NCI-H82 (cell line): ENCODE measurements at places on chromosomes 6 and 20.

DNA sequence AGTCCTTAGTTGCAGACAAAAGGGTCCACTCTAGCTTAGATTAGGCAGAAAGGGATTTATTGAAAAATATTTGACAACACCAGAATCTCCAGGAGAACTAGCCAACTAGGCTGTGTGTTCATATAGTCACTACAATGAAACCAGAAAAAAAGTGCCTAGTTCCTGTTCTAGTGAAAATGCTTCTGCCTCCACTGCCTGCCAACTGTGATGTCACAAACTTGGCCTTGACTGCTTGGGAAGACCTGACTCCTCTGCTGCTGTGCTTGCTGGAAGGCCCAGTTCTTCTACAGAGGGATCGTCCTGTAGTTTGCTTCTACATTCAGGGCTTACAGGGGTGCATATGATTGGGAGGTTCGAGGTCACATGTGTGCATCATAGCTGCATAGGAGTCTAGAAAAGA is 40.3 kb upstream of the XRN2 start:
- no peak for DNase-seq

DNA sequence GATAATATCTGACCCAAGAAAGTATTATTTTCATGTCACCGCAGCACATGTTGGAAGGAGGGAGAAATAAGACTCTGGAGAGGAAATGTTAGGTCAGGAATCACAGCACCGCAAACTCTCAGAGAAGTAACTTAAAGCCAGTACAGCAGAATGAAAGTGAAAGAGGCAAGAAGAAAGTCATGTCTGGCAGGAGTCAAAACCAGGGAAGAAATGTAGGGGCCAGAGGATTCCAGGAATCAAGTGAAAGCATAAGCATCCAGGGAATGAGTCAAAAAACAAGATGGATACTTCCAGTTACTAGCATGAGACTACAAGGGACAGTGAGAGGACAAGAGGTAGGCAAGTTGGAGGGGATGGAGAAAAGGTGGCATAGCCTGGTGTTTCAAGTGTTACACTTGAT is 80.4 kb downstream of the AK9 start:
- no peak for DNase-seq

DNA sequence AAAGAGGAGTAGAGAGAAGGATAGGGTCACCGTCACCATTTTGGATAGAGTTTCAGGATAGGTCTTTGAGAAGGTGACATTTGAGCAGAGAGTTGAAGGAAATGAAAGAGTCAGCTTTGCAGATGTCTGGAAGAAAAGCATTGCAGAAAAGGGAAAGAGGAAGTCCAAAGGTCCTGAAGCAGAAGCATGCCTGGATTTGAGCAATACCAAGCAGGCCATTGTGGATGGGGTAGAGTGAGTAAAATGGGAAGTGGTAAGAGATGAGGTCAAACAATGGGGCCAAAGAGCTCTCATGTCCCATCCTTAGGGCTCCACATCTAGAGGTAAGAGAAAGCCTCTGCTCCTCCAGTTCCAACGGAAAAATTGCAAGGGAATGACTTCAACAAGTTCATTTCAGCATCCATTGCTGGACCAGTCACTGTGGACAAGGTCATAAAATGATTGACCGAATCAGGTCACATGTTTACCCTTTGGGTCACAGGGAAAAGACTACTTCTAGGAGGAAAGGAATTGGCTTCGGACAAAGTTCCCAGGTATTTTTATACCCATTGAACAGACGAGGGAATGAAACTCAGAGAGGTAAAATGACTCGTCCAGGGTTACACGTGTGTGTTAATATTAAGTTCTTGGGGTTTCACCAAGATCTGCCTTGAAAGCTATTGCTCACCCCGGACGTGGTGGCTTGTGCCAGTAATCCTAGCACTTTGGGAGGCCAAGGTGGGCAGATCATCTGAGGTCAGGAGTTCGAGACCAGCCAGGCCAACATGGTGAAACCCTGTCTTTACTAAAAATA is 6.6 kb upstream of the SAMHD1 start:
- DNase-seq: no peak

DNA sequence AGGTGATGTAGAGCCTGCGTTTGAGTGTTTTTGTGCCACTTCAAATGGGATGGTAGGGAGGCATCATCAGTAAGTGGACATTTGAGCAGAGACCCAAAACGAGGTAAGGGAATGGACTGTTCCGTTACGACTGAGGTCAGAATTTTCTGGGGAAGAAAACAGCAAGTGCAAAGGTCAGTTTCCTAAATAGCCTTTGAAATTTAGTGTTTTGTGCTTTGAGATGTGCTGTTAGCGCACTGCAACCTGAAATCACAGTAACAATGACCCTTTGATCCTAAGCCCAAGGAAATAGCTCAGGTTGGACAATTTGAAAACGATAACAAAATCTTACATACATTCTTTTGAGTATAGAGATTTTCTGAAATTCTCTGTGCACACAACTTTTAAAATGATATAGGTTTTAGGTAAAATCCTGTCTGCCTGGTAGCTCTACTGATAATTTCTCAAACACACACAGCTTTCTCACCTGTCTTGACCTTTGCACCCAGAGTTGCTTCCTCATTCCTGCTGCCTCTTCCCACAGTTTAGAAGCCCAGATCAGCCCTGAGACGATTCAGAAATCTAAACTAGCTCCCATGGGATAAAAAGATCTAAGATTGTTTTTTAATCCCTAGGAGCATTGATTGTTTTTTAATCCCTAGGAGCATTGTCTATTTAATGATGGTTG is 22.1 kb downstream of the DCBLD1 start:
- DNase-seq: peak; percentile 11

DNA sequence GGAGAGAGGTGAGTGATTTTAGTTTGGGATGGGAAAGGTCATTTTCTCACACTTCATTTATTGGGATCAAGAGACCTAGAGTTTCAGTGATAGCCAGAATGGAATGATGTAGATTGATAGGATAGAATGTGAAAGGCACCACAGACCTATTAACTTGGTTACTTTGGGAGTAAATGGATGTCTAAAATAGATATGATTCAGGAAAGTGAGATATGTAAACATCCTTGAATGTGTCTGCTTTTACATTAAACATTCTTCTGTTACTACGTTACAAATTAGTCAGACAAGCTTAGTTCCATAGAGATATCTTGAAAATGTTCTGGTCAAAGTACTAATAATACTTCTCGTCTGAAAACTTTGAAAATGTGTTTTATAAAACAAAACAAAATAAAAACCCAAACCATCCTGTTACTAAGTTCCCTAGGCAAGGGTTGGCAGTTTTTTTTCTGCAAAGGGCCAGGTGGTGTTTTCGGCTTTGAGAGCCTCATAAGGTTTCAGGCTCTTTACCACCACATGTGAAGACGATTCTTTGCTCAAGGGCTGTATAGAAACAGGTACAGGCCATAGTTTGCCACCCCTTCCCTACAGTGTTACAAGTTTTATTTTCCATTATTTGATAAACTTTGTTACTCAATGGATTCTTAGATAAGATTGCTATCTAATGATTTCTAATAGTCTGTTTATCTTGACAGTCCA is 3.4 kb downstream of the CYB5R4 start:
- DNase-seq: no peak

DNA sequence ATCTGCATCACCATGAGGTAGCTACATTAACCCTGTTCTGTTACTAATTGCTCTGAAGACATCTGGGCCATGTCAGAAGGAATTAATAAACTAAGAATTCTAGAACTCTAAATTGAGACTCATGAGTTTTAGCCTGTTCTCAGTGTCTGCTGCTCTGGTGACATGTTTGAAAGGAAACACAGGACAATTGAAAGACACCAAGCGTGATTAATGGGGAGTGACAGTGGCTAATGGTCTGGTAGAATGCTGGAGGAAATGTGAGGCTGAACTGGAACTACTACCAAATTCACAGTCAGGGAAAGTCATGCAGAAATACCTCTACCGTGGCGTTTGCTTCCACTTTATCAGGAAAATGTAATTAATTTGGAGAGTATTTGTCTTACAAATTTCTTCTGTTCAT is 140.0 kb downstream of the TBC1D7 start:
- DNase-seq: no peak

- DNase-seq: peak; percentile 82
Measured at GRCh38 chr20:45406260-45407066, 1.6 kb upstream of the DBNDD2 start.

GRCh38 chr20:37323985-37324384 is 22.0 kb upstream of the SRC start:
- DNase-seq: no peak

GRCh38 chr6:164418262-164418588 is 891.2 kb downstream of the C6orf118 start:
- DNase-seq: no peak

DNA sequence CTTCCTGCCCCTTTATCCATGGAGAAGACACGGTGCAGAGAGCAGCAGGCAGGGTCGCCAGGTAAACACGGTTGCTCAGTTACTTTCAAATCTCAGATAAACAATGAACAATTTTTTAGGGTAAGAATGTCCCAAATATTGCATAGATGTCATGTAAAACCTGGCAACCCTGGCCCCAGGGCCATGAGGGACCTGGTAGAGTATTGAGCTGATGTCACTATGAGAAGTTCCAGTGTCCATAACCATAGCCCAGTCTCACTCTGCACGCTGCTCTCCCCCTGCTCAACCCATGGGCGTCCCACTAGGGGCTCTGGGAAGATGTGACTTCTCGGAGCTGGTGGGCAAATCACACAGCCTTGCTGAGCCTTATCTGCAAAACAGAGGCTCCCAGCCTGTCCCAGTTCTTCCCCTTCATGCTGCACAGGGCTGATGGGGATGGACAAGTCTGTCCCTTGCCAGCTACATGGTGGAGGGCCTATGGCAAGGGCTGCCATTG is 71.3 kb upstream of the TOP1 start:
- no peak for DNase-seq

DNA sequence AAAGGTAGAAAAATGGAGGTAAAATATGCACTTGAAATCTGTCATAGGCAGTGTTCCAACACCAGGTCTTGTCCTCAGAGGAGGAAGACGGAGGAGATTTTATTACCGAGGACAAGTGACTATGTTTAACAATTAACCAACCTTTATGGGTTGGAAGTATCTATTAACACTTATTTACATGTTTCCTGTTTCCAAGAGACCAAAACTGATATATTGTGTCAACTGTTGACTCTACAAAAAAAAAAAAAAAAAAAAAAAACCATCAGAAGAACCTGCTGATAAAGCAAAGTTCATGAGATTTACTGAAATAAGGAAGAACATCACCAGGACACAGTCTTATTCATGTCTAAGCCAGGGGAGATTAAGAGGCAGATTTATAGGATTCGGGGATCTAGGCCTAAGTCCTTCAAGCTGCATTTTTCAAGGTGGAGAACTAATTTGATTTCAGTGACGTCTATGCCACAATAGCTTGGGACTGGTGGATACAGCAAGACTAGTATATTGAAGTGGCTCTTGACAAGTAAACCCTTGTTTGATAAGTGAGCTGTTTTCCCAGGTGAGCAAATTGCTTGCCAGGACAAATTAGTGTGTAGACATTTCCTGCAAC is 126.6 kb upstream of the NAA20 start:
- DNase-seq: peak; percentile 87

DNA sequence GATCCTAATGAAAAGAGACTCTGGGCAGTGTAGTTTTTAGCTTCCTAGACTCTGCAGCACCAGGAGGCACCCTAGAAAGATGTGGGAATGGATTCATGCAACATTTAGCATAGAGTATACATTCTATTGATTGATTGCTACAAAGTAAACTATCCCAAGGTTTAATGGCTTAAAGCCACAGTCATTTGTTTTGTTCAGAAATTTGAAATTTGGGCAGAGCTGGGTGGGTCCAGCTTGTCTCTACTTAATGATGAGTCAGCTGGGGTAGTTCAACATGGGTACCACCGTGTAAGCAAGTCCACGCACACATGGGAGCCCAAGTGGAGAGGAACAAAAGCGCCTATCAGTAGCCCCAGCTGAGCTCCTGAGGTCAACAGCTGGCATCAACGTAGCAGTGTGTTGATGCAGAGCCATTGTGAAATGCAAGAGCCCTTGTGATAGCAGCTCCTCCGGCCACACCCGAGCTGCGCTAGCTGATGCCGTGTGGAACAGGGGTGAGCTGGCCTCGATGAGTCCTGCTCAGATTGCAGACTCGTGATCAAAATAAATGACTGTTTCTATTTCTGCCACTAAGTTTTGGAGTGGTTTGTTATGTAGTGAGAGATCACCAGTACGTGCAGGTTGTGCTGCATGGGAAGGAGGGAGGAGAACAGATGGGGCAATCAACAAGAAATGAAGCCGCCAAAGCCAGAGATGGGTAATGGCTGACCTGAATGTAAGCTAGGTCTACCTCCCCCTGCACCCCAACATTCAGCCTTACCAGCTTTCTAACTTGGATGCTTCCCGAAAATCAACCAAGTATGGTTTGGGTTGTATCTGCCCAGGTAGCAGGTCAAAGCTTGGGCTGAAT is 45.7 kb upstream of the TRAF3IP2 start:
- no peak for DNase-seq

- DNase-seq: no peak
Measured at GRCh38 chr6:315226-315625, 22.9 kb downstream of the DUSP22 start.
